ENCODE measurements at places on chromosomes 6 and 20.

- peak; percentile 13 for DNase-seq
Measured at GRCh38 chr6:43878823-43879495, 108.9 kb downstream of the VEGFA start.

DNA sequence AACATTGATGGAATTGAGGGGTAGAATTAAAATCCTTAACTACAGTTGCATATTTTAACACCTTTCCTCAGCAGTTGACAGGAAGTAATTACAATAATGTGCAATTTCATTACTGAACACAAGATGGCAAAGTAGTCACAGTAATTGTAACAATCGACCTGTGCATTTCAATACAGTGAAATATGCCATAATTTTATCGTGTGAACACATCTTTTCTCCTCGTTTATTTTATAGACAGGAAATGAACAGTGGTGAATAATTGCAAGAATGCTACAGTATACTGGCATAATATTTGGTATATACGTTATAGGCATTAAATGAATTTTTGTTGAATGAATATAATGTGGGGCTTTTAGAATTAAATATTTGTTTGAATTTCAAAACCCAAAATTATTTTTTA lies 25.0 kb downstream of the CYB5R4 start:
- peak; percentile 59 for DNase-seq

GRCh38 chr6:110037726-110038295 lies 59.7 kb downstream of the GPR6 start:
- DNase-seq = no peak

- DNase-seq = no peak
Measured at GRCh38 chr6:18132346-18132745, 9.9 kb upstream of the NHLRC1 start.

GRCh38 chr20:3751675-3752385 lies 15.7 kb downstream of the ADISSP start:
- no peak for DNase-seq

- no peak for DNase-seq
Measured at GRCh38 chr20:25695532-25696370, 902 bp downstream of the ZNF337 start.

DNA sequence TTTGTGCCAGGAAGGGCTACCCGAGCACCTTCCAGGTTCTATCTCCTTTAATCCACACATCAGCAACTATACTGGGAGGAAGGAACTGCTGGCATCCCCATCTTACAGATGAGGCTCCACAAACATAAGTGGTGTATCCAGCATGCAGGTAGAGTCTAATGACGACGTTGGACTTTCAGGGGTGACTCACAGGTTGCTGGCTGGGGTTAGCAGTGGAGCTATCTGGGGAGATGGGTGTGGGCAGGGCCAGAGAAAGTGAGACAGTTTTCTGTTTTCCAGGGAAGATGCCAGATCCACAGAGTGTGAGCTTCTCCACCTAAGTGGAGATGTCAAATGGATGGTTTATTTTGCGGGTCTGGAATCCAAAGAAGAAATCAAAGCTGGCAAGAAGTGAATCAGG lies 31.8 kb downstream of the CDH22 start:
- DNase-seq = no peak

GRCh38 chr20:62548471-62548870 lies 72.7 kb upstream of the GATA5 start:
- no peak for DNase-seq

DNA sequence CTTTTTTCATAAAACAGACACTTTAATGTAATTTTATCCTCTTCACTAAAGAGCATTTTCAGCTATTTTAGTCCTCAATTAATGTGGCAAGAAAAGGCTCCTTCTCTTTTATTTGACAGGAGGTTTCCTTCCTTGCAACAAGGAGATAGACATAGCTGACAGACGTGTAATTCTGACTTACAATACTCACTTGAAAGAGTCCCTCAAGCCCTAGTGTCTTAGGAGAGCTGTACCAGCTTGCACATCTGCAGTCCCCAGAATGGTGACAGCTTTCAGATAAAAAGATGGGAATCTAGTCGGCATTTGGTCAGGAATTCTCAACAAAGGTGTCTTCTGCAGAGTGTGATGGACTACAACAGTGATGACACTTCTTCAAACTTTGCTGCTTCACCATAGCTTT lies 603.7 kb upstream of the PTCHD4 start:
- no peak for DNase-seq

Data from COLO829 (cell line).